ENCODE measurements at places on chromosomes 3 and 15. TPM values are rescaled to one million over a fixed set of nuclear protein-coding genes. Genes with fewer than 3 reads are reported as not detected.

The IL17RB gene
- 0.67 TPM for total RNA-seq

The CSTA gene
- 0.81 TPM for total RNA-seq

The PLSCR4 gene
- total RNA-seq, result 9.8 TPM

The SLC6A20 gene
- 0.08 TPM for total RNA-seq

The CPEB1 gene
- 3.3 TPM for total RNA-seq

The CX3CR1 gene
- total RNA-seq, result 0.06 TPM

The TKT gene
- total RNA-seq, result 1,979 TPM

The PRSS50 gene
- not detected for total RNA-seq

The SERINC4 gene
- total RNA-seq, result 0.09 TPM

The MPI gene
- total RNA-seq, result 33.9 TPM

The SNX22 gene
- 1.2 TPM for total RNA-seq

The ATP11B gene
- 12.8 TPM for total RNA-seq

The GHRL gene
- total RNA-seq, result not detected

The GOLGA6L7 gene
- not detected for total RNA-seq

The DPPA2 gene
- total RNA-seq, result not detected

The BRPF1 gene
- total RNA-seq, result 18.1 TPM

The KCNAB1 gene
- total RNA-seq, result not detected

All from A549 treated with AZD2906 at 1 μM for 4 hours (cell line).